Esophagus muscularis mucosa (tissue), 4 donors: ENCODE measurements at places on chromosomes 5 and 9. TPM values are rescaled to one million over a fixed set of nuclear protein-coding genes. Genes with fewer than 3 reads are reported as not detected.
A peak's percentile ranks its signal among the peaks of the same experiment; 100 is the strongest.

SOX30 gene
- total RNA-seq, result 0.17 TPM

GRCh38 chr9:94149696-94150095, 65.4 kb downstream of the PTPDC1 start:
- no peaks in the 10 kb centered on the region for H3K27me3 ChIP-seq
- H3K27ac ChIP-seq, result no peak overlapping the region
- peaks cover 14% of the 10 kb centered on the region for H3K4me1 ChIP-seq
- H3K4me3 ChIP-seq, result no peak overlapping the region
- DNase-seq, result peak; percentile 10
- H3K36me3 ChIP-seq, result no peaks in the 10 kb centered on the region

DNA sequence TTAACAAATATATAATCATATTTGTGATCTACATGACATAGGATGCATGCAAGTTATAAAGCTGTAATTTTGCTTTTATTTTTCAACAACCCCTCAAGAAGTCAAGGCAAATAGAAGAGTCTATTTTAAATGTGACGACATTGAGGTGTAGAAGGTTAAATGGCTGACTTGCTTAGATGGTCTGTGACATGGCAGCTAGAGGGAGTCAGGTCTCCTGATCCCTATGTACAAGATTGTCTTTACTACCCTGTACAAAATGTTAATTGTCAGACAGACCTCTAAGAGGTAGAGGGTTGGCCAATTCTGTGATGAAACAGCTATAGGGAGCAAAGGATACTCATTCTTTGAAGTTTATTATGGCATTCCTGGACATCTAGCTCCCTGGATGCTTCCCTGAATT, 380.9 kb upstream of the MEF2C start:
- no peak overlapping the region for H3K27ac ChIP-seq
- H3K27me3 ChIP-seq, result no peaks in the 10 kb centered on the region

GRCh38 chr9:90894986-90895687, 93.5 kb downstream of the SYK start:
- no peak for DNase-seq
- H3K4me1 ChIP-seq, result no peaks in the 10 kb centered on the region
- no peaks in the 10 kb centered on the region for H3K27me3 ChIP-seq
- no peak overlapping the region for H3K4me3 ChIP-seq

- DNase-seq, result no peak
- H3K36me3 ChIP-seq, result peaks cover 44% of the 10 kb centered on the region
- H3K27ac ChIP-seq, result no peak overlapping the region
- H3K27me3 ChIP-seq, result no peaks in the 10 kb centered on the region
- no peaks in the 10 kb centered on the region for H3K4me1 ChIP-seq
Observed at GRCh38 chr9:127404631-127405030, 7.7 kb downstream of the SLC2A8 start.

DNA sequence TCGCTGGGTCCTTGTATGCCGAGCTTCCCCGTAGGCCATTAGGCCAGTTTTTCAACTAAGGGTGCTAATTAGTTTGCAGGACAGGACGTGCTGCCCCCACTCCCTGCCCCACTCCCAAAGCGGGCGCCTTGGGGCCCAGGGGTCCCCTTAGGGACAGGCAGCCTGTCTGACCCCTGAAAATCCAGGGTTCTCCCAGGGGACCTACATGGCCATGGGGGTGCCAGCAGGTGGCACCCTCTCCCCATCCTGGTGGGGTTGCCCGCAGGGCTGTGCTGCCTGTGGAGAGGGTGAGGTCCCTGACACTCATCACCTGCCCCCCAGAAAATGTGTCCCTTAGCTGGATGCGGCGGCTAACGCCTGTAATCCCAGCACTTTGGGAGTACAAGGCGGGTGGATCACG, 8.5 kb upstream of the CCDC187 start:
- no peak for DNase-seq
- H3K4me3 ChIP-seq, result no peak overlapping the region
- H3K36me3 ChIP-seq, result no peaks in the 10 kb centered on the region
- peaks cover 7% of the 10 kb centered on the region for H3K27me3 ChIP-seq
- no peak overlapping the region for H3K27ac ChIP-seq

DNA sequence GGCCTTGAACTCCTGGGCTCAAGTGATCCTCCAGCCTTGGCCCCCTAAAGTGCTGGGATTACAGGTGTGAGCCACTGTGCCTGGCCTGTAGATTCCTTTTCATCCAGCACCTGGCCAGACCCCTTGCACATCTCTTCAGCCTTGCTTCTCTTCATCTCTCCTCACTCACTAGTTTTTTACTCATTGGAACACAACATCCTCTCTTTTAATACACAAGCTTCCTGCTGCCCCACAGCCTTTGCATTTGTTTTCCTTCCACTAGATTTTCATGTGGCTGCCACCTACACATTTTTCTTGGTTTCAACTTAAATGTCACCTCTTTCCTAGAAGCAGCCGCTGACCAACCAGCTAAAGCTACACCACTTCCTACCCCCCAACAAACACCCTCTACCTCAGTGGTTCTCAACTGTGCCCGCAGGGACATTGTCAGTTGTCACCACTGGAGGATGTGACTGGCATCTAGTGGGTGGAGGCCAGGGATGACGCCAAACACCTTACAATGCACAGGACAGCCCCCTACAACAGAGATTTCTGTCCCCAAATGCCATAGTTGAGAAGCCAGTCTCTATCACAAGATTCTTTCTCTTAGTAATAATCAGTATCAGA, 33.7 kb downstream of the HAVCR1 start:
- H3K4me3 ChIP-seq, result no peak overlapping the region
- DNase-seq, result no peak
- no peaks in the 10 kb centered on the region for H3K36me3 ChIP-seq
